Vein endothelial cell (primary cell): ENCODE measurements at places on chromosomes 5 and 9. TPM values are rescaled to one million over a fixed set of nuclear protein-coding genes. Genes with fewer than 3 reads are reported as not detected.

Gene ZFP37
- 1.1 and 1.3 TPM in 2 replicates for total RNA-seq

Gene PTCD2
- 6.2 and 8.4 TPM in 2 replicates for total RNA-seq

Gene MEF2C
- 57.5 and 88.1 TPM in 2 replicates for total RNA-seq

Gene PRLR
- not detected in 2 replicates for total RNA-seq

Gene TXNDC8
- not detected in 2 replicates for total RNA-seq

Gene GAS1
- total RNA-seq: 1.5 and 1.6 TPM in 2 replicates

Gene SOHLH1
- total RNA-seq: not detected in 2 replicates

Gene FCN2
- total RNA-seq: not detected in 2 replicates

Gene PCDH1
- total RNA-seq: 211 and 312 TPM in 2 replicates

Gene GZMA
- 0.33 TPM in 1 of 2 replicates, not detected in the other for total RNA-seq

Gene PALM2AKAP2
- total RNA-seq: under 0.01 and 0.29 TPM in 2 replicates

Gene IRX4
- total RNA-seq: not detected in 2 replicates

Gene ZFYVE16
- 23.2 and 29.2 TPM in 2 replicates for total RNA-seq
